Activated T-helper 1 cell treated with anti-CD3 and anti-CD28 coated beads, Interleukin-12 subunit alpha, Interleukin-12 subunit beta, Interleukin-2, Interleukin-4 antibody, amounts not matched to agents 30 ng/mL and 10 ng/mL and 1 ng/mL, durations not matched to agents 14 hours and 24 hours and 36 hours (primary cell): ENCODE measurements at places on chromosomes 6 and 20. TPM values are rescaled to one million over a fixed set of nuclear protein-coding genes. Genes with fewer than 3 reads are reported as not detected.

DNA sequence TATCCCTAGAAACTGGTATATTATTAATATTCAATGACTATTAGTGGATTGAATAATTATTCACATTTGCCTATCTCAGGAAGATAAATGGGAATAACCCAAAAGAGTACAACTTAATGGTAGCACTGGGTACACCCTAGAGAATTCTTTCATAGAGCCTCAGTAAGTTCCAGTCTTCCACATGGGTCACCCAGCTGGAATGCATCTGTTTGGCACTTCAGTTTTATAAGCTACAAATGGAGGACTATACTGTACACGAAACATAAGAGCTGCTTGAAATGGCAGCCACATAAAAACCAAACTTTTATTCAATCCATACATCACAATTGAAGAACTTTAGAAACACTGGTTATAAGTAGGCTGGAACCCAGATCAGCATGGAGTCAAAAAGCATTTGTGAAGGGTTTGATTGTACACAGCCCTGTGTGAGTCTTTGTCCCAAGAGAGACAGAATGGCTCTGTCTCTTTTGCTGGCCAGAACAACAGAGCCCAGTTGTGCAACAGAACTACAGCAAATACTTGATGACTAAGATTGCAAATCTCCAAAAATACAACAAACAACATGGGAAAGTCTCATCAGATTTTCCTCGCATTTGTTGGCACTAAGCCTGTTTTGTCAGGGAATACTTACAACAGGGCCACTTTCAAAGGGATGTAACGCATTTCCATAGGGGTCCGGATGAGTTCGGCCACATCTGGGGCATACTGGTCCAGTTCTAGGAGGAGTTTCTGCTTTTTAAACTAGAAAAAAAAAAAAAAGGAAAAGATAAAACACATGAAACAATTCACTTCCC lies 39.5 kb downstream of the PIGU start:
- no peak for DNase-seq

DNA sequence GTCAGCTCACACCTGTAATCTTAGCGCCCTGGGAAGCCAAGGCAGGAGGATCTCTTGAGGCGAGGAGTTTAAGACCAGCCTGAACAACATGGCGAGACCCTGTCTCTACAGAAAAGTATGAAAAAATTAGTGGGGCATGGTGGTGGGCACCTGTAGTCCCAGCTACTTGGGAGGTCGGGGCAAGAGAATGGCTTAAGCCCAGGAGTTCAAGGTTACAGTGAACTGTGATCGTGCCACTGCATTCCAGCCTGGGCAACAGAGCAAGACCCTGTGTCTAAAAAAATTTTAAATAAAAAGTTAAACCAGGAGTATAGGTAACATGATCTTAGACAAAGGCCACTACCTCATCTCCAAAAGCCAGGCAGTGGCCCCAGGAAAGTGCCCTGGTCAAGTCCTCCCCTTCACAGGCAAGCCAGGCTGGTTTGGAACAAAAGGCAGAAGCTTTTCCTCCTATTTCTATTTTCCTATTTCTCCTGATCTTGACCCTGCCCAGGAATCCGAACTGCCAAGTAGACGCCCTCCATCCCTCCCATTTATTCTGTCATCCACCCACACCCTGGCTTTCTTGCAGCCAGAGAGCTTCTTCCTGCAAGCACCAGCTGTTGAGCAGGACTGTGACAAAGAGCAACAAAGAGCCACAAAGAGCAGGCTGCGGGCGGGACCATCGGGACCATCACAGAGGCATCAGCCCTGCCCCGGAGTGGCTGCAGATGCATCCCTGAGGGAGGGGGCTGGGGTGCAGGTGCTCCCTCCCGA lies 149.9 kb upstream of the AFDN start:
- no peak for DNase-seq

- no peak for DNase-seq
Measured at GRCh38 chr6:140002396-140003022, 628.1 kb upstream of the CITED2 start.

- DNase-seq, result no peak
Measured at GRCh38 chr20:49990271-49990720, 7.5 kb downstream of the SNAI1 start.

NEDD9 gene
- total RNA-seq, result 53.2 and 62.1 TPM in 2 replicates

CEP250 gene
- 44.4 and 45.6 TPM in 2 replicates for total RNA-seq

GLP1R gene
- total RNA-seq, result 0.18 TPM in 1 of 2 replicates, not detected in the other

PRDM13 gene
- 0.15 TPM in 1 of 2 replicates, not detected in the other for total RNA-seq
